ENCODE measurements at places on chromosomes 3 and 15.

DNA sequence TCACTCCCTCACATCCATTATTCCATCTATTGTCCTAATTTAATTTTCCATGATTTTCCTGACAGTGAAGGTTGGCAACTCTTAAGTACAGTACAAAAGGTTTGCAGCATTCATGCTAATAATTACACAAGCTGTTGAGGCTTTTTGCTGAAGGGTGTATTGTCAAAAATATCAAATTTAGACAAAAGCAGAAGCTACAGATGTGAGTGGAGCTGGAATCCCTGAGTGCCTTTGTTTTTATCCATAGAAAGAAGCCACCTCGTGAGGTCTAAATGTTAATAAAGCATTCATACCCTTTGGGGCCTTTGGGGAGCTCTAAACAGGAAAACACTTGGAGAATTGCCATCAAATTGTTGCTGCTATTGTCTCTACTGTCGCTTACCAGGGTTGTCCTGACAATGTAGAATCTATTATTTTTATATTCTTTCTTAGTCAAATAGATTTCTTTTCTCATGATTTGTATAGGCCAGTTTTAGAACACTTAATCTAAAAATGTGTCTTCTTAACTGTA is 185.8 kb upstream of the ROBO1 start:
- no peak for DNase-seq

GRCh38 chr3:81554388-81554787 is 207.1 kb downstream of the GBE1 start:
- peak; percentile 16 for DNase-seq

DNA sequence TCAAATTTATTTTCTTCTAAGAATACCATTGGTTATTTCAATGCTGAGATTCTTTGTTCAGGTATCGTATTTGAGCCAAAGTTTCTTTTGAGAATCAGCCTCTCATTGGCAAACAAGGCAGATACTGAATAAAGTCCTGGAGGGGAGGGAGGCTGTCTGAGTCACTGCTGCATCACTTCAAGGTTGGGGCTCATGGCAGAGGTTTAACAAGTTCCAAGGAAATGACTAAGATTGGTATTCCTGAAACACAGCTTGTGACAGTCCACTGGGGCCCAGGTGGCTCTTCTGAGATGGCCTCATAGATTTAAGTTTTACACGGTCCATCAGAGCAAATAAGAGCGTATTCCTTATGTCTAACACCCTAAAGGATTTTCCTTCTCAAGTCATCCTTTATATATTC is 213.8 kb upstream of the STAC start:
- DNase-seq, result no peak

DNA sequence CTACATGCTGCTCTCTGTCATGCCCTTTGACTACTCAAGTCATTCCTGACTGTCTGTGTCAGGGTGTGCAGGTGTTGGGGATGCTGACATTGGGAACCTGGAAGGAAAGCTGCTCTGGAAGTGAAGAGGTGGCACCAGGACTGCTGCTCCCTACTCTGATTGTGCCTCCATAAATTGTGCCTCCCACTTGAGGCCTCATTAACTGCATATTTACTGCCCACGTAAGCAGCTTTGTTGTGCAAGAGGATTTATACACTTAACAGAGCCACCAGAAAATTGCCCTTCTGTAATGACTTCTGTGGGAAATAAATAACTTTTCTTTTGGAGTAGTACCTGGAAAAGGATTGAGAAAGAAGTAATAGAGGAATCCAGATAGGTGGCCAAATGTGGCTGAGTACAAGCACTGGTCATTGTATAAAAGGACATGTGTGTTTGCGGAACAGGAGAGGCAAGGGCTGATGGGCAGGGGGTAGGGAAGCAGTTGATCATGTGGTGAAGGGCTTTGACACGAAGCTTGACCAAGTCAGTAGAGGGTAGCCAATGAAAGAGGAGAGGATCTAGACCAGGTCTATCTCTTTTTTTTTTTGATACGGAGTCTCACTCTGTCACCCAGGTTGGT is 24.8 kb downstream of the IL20RB start:
- no peak for DNase-seq

GRCh38 chr3:10338591-10339353 is 17.9 kb upstream of the SEC13 start:
- DNase-seq, result no peak

DNA sequence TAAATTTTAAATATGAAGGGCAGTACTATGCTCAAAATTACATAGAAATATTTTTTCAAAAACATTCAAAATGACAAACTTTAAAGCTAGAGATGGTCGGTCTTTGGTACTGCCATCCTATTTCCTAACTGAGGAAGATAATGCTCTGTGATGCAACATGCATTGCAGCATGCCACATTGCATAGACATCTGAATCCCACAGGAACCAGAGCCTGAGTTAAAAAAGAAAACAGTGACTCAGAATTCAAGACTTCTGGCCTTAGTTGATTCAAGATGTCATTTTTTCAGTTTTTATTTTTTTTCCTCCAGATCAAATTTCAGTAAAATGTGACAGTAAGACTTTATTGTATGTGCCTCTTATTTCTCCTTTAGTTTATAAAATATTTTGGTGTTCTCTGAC is 33.1 kb downstream of the TP63 start:
- DNase-seq, result no peak

DNA sequence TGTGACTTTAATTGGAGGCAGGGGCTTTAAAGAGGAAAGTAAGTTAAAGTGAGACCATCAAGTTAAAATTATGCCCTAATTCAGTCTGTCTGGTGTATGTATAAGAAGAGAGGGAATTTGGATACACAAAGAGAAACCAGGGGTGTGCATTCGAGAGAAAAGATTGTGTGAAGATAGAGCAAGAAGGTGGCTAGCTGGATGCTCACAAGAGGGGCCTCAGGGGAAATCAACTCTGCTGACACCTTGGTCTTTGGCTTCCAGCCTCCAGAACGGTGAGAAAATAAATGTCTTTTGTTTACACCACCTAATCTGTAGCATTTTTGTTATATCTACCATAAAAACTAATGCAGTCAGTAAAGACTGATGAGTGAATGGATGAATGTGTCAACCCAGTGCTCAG is 907.3 kb upstream of the CFAP20DC start:
- DNase-seq, result no peak

GRCh38 chr15:38054488-38054887 is 120.0 kb downstream of the TMCO5A start:
- DNase-seq, result no peak

DNA sequence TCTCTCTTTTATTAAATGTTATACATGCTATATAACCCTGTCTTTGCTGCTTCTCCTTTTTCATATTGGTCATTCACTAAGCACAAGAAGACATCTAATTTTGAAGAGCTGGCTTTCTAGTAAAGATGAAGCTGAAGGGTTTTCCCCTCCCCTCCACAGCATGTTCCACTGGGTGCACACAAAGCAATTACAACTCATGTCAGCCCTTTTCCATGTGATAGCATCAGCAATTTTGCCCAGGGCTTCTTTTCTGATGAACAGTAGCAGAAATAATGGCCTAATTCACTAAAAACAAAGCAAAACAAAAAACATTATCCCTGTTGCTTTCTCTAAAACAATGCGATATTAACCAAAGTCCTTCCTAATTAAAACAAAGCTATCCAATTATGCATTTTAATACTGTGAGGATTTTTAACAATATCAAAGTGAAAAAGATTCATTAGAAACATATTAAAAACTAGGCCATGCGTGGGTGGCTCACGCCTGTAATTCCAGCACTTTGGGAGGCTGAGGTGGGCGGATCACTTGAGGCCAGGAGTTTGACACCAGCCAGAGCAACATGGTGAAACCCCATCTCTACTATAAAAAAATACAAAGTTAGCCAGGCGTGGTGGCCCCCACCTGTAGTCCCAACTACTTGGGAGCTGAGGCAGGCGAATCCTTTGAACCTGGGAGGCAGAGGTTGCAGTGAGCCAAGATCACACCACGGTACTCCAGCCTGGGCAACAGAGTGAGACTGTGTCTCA is 12.2 kb upstream of the PIK3R4 start:
- DNase-seq, result no peak

GRCh38 chr15:95141486-95141885 is 910.1 kb downstream of the MCTP2 start:
- DNase-seq, result no peak

- no peak for DNase-seq
These were observed at the start of gene GABRB3 for GRCh38 chr15:26772154-26773066. GABRB3 (minus strand) TSS chr15:26773066.

DNA sequence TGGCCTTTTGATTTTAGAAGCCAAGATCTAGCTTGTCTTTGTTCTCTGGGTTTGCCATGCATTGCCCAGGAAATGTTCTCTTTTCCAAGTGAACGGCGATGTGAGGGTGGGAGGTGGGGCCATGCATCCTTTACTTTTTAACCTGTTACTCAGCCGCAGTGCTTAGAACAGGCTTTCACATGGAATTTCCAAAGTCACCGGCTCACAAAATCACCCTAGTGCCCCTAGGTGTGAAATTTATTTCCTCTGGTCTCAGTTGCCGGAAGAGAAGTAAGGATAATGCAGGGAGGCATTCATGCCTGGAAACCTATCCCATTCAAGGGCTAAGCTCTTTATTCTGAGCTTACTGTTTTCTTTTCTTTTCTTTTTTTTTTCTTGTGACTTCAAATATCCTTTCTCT is 93.2 kb downstream of the CACNA2D3 start:
- no peak for DNase-seq

GRCh38 chr3:7000501-7000900 is 139.6 kb downstream of the GRM7 start:
- DNase-seq, result no peak

DNA sequence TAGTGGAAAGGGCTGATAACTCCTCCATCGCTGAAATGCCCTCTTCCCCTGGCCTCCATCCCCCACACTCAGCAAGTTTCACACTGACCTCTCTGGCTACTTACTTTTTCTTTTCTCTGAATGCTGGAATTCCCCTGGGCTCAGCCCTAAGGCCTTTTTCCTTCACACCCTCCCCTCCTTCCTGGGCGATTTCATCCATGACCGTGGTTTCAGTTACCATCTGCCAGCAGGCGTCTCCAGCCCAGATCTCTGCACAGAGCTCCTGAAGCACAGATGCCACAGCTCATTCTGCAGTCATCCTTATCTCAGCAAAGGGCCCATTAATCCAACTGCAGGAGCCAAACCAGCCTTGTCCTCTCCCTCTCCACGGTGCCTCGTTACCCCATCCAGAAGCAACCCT is 114.0 kb downstream of the RFTN1 start:
- peak; percentile 66 for DNase-seq

DNA sequence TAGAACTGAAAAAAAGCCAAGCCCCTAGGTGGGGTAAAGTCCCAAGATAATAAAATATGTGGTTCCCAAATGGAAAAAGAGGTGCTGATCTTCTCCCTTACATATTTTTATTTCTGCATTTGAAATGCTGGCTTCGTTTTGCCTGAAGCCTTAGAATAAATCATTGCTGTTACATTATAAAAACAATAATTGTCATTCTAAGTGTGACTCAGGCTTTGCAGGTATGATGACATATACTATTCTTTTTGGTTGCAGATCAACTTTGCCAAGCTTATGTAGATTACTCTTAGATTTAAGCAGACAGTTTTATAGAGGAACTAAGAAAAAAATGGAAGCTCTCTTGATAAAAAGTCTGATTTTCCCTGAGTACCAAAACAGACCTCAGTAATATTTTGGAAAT is 7.5 kb downstream of the IDH3A start:
- no peak for DNase-seq

DNA sequence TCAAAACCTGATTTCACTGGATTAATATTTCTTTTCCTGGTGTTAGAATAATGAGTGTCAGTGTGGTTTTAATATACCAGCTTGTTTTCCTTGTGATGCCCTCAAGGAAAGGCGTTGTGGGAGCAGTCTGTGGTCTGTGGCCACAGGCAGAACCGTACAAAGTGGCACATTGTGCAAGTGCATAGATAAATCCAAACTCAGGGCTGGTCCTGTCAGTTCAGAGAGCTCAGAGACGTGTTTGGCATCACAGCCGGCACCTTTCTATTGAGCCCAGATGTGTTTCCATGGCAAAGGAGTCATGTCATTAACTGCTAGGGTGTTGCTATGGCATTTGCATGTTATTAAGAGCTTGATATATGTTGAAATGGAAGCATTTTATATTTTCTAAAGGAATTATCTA is 289.9 kb upstream of the RASGRP1 start:
- no peak for DNase-seq

DNA sequence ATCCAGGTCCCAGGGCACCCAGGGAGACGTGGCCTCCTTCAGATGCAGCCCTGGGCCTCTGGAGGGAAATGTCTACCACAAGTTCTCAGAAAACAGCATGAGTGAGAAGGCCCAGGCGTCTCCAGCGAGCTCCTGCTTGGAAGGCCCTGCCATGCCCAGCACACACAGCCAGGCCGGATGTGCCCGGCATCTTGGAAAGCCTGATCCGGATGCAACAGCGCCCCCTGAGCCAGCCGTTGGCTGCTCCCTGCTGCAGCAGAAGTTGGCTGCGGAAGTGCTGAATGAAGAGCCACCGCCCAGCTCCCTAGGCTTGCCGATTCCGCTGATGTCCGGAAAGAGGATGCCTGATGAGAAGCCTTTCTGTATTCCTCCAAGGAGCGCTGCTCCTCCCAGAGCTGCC is 856 bp downstream of the NPAP1 start:
- no peak for DNase-seq

DNA sequence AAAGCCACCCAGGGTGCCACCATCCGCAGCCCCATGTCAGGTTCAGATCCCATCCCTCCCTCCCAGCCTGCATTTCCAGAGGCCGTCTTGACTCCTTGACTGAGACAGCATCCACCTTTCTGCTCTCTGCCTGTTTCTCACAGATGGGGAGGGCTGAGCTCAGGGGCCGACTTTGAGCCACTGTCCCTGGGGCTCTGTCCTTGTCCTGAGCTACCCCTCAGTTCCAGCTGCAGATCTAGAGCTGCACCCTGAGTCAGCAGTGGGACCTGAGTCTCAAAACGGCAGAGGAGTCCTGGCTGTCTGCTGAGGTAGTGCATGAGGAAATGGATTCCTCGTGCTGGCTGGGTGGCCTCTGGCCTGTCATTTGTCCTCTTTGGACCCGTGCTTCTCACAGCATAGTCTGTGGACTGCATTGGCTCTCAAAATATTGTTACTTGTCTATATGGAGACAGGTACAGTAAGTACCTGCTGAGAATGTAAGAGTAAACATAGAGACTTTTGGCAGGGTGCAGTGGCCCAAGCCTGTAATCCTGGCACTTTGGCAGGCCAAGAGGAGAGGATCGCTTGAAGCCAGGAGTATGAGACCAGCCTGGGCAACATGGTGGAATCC is 22.3 kb downstream of the RPLP1 start:
- no peak for DNase-seq

DNA sequence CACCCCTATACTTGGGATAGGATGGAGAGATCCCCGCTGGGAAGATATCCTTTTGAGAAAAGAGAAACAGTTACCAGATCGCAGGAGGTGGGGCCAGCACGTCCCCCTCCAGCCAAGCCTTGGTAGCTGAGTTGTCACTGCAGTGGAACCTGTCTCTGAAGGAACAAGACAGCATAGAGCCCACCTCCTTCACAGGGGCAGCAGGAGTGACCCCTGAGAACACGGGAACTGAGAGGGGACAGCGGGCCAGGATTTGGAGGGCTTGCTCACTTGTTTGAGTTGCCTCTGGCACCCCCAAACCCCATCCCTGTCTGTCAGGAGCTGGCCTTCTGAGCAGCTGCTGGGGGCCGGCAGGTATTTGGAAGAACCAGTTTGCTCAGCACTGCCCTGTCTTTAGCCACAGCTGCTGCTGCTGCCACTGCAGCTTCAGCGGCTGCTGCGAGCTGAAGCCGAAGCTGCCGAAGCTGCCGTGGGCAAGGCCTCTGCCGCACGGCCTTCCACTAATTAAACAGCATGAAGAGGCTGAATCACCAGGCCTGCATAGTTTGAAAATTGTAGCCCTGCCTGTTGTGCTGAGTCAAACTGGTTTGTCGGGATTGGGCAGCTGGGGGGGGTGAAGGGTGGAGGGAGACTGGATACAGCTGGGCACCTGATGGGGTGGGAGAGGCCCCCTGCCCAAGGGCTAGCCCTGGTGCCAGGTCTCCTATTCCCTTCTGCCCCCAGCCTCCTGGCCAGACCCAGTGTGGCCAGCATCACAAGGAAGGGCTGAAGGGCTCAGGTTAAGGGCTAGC is 4.0 kb downstream of the EPHB3 start:
- peak; percentile 70 for DNase-seq
